ENCODE measurements at places on chromosomes 1 and 21.

GRCh38 chr21:42538479-42539275, 25.0 kb downstream of the SLC37A1 start:
- DNase-seq: peak; percentile 49

- no peak for DNase-seq
These were observed 27.8 kb upstream of the FMOD start for GRCh38 chr1:203378556-203379245.

DNA sequence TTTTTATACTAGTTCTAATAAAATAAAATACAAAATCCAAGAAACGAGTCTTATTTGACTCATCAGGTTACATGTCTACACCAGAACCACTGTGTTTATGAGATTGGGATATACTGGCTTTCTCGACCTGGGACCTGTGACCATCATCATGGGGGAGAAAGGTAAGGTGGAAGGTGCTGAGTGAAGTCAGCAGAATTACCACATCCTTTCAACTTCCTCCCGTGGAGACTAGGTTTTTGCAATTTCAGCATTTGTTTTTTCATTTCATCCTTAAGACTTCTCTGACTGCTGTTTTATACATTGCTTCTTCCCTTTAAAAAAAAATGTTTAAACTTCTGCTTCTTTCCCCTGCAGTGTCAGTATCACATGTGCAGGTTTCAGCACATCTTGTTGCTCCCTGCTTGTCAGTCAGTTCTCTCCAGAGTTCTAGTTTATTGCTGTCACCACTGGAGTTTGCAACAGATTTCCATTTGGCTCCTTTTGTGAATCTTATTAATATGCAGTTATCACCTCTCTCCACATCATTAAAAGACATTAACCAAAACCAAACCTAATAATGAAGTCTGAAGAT, 60.4 kb upstream of the HAO2 start:
- DNase-seq: no peak

DNA sequence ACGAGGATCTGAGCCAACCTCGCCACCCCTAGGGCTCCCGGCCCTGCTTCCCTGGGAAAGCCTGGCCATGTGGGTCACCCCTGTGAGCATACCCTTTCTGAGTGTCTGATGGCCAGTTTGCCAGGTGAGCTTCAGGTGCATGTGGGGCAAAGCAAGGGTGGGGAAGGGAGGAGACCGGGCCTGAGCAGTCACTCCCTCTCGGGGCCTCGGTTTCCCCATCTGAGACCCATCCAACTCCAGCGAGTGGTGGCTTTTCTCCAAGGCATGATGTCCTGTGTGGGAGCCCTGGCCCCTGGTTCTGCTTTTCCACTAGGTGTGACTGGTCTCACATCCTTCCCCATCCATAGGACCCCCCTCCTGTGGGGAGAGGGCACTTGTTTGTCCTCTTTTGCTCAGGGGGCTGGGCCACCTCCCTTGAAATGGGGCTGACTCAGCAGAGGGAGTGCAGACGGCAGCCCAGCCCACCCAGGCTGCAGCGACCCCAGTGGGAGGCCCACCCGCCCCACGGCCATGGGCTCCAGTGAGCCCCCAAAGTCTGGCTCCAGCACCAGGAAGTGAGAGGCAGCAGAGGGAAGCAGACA, 1.7 kb upstream of the WNT9A start:
- DNase-seq: no peak

GRCh38 chr1:19643602-19644394, at the start of gene NBL1:
Gene NBL1, plus strand, starts transcription at chr1:19644311. Its CDS starts 10,720 bp downstream, at chr1:19655031.
- DNase-seq: no peak

GRCh38 chr1:111030590-111030989, 66.9 kb upstream of the LRIF1 start:
- DNase-seq: no peak

GRCh38 chr1:57982852-57983251, 559.0 kb upstream of the DAB1 start:
- no peak for DNase-seq

DNA sequence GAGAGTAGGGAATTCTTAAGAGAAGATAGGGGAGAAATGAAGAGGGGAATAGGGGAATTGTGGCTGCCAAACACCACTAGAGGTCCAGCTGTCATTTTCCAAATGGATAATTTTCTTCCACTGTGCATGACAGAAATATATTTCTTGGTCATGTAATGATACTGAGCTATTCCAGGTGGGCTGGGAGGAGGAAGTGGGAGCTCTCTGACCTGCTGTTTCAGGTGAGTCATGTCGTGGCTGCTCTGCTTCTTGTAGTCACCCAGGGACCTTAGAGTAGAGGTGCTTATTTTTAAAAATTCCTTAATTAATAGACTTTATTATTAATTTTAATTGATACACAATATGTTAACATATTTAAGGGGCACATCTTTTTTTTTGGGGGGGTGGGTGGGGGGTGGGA, 11.9 kb downstream of the PDE4B start:
- no peak for DNase-seq

DNA sequence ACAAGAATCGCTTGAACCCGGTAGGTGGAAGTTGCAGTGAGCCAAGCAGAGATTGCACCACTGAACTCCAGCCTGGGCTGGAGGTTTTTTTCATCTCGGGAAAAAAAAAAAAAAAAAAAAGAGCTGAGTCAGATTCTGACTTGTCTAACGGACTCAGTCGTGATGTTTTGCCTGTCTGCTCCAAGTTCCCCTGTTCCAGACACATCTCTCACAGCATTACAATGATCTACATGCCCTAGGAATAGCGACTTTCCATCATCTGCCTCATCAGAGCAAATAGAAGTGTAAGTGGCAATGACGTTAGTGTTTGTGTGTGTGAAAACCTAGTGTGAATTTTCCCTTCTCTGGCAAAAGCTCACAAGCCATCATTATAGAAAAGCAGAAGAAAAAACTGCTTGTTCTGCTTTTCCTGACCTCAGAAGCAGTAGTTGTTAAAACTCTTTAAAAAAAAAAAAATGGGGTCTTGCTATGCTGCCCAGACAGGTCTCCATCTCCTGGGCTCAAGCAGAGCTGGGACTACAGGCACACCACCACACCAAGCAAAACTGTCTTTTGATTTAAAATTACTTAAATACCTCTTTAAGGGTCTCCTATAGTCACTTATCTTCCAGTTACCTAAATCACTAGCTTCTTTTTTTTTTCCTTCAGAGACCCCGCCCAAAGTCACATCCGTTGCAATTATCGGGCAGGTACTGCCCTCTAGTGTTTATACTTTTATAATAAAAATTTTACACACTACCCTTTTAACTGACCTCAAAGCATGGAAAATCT, 37.3 kb downstream of the PLEKHO1 start:
- DNase-seq: no peak

- DNase-seq: no peak
These were observed 172.4 kb upstream of the IVNS1ABP start for GRCh38 chr1:185489406-185489805.

DNA sequence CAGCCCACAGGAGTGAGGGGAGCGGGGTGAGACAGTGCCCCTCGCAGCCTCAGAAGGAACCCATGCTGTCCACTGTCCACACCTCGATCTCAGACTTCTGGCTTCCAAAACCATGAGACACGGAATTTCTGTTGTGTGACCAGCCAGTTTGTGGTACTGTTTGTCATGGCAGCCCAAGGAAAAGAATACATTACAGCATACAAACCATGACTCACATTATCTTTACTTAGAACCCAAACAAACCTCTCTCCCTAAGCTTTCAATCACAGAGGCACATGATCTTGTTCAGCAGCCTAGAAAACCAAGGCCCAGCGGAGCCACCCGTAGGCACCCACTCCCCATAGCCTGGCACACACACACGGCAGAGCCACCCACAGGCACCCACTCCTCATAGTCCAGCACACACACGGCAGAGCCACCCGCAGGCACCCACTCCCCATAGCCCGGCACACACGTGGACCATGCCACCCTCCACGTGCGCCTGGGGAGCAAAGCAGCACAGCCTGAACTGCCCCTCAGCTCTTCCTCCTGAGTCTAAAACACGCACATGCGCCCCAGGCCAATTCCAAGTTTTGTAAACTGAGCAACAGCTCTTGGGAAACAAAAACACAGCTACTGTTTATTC, 458 bp upstream of the KRTAP10-4 start:
- DNase-seq: no peak

GRCh38 chr1:198121056-198121826, 35.6 kb upstream of the NEK7 start:
- DNase-seq: no peak

DNA sequence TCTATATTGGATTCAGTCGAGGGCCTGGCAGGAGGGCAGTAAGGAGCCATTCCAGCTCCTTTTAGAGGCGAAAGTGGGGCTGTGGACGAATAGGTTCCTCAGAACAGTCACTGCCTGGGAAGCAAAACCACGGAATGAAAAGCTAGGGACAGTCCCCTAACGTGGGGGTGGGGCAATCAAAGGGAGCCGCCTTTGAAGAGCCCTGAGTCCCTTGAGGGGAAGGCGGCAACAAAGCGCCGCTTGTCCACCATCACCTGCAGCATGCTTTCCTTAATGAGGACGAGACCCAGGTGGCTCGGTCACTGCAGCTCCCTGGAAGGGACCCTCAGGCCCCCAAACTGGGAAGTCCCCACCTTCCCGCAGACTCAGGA, 184.7 kb downstream of the ETS2 start:
- DNase-seq: peak; percentile 72
